ENCODE measurements at places on chromosomes 6 and 20.

- no peak for DNase-seq
These were observed 188.2 kb downstream of the PLCB1 start for GRCh38 chr20:8320306-8320705.

- DNase-seq = no peak
These were observed 9.1 kb upstream of the TJAP1 start for GRCh38 chr6:43468240-43468639.

DNA sequence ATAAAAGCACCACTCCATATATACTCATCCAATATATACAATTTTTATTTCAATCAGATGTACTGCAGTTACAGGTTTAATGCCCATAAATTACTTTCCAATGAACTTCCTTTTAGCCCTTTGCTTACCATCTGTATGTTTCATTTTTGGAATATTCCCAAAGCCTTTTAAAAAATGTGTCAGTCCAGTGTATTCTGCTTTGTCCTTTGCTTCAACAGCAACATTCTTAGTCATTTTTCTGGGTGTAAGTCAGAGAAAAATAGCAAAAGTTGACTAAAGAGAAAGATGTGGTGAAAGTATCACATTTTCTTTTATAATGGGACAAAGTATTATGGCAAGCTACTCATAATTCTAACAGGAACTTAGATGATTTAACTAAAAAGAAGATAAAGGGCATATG, 15.2 kb downstream of the DSE start:
- DNase-seq = no peak

GRCh38 chr20:51360451-51361201, 181.9 kb downstream of the NFATC2 start:
- DNase-seq = no peak

- no peak for DNase-seq
These were observed 152.1 kb downstream of the DTNBP1 start for GRCh38 chr6:15510536-15511247.

- DNase-seq = peak; percentile 5
These were observed 117.5 kb downstream of the DLL1 start for GRCh38 chr6:170173335-170173881.

- no peak for DNase-seq
These were observed 25.1 kb upstream of the TRIM26 start for GRCh38 chr6:30238178-30238795.

- no peak for DNase-seq
These were observed 364.3 kb upstream of the MAN1A1 start for GRCh38 chr6:119713903-119714302.

DNA sequence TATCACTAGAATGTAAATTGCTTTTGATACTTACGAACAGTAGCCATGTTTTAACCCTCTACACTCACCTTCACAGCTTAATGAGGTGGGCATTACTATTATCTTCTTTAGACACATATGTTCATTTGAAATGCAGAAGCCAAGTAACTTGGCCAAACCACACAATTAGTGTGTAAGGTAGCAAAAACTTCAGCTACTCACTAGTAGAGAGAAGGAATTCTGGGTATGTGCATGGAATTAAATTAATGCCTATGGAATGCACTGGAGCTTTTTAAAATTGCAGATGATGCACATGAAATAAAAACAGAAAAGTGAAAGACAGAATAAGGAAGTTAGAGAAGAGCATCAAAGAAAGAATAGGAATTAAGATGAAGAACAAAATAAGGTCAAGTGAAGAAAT, 494.0 kb downstream of the ADGRB3 start:
- DNase-seq = no peak

DNA sequence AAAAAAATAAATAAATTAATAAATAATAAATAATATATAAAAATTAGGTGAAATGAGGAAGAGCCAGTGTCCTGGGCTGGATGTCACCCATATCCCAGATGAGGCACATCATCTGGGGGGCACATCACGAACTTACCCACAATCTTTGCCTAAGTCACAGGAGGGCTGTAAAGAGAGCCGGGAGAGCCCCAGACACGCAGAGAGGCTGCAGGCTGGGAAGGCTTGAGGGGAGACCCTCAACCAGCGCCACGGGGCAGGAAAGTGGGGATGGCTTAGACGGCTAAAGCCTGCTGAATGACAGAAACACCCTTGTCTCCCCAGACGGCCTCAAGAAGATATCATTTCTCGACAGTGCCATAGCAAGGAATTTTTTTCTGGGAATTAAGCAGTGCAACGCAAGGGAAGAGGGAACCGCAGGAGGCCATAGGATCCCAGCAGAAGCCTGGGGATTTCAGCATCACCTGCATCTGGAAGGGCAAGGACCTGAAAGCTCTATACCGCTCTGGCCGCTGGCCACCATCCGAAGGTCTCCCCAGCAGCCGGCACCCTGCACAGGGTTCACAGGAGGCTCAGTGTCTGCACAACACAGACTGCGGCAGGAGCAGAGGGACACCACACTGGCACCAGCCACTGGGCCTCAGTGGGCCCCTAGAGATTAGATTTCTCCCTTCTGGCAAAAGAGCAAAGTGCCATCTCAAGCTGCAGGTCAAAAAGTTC, 22.8 kb upstream of the NXT1 start:
- DNase-seq = no peak

- DNase-seq = no peak
These were observed 30.1 kb downstream of the PREP start for GRCh38 chr6:105372849-105373182.

- no peak for DNase-seq
These were observed 90.9 kb upstream of the MLIP start for GRCh38 chr6:54020334-54020733.

GRCh38 chr6:122122686-122123085, 276.8 kb upstream of the HSF2 start:
- no peak for DNase-seq

GRCh38 chr6:170206851-170207431, 83.9 kb downstream of the DLL1 start:
- DNase-seq = peak; percentile 6

DNA sequence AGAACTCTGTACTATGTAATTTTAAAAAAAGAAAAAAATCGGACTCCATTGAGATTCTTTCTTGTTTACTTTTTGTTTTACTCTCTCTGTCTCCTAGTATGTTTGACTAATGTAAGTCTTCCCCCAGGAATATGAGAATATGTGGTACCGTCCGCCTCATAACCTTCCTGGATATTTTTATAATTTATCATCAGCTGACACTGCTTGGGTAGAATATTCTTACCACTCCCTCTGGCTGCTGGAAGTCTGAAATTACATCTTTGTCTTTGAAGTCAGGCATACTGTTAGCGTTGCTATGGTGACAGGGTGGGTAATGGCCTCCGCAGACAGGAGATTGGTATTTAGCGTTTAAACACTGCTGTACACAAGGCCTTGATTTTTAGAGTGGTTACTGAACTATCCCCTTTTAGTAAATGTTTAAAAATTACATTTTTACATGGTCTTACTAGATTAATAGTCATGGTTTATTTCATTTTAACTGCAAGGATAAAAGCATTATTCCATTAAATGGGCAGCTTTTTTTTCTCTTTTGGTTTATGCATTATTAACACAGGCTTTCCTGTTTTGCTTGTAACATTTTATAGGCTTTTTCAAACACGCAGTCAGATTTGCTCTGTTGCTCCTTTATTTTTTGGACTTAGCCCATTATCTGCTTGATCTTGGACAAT, 176.4 kb downstream of the ARID1B start:
- DNase-seq = peak; percentile 31

DNA sequence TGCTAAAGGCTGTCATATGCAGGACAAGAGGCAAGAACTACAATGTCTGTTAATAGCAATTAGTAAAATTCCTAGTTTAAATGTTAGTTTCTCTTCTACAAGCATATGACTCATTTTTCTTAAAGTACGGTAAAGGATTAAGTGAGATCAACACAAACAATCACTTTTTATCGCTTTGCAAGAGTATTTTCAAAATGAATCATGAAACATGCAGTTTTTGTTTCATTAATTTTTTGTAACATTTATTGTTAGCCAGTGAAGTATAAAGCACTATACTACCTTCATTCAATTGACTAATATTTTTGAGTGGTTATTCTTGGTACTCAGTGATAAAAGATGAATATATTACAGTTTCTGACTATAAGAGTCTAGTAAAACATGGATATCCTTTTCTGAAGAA, 138.6 kb downstream of the AHI1 start:
- no peak for DNase-seq

GRCh38 chr6:34231566-34232336, 4.9 kb upstream of the HMGA1 start:
- no peak for DNase-seq

- no peak for DNase-seq
These were observed 17.1 kb upstream of the TINAG start for GRCh38 chr6:54291146-54291545.

DNA sequence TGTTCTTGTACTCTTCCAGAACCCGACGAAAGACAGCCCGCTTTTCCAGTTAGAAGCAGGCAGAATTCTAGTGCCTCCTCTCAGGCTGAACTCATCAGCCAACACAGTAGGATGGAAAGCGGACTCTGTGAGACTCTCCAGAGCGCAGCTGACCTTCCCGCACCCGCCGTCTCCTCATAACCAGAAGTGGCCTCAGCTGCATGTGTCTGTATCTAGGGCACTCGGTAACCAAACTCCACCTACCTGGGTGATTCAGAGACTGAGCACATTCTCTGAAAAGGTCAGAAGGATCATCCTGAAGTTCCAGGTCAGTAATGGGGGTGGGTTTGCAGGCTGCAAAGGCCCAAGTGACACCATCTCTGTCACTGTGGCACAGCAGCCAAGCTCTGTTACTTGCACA, 66.7 kb upstream of the NFATC2 start:
- no peak for DNase-seq

GRCh38 chr6:30450548-30450908, 38.8 kb upstream of the HLA-E start:
- no peak for DNase-seq

DNA sequence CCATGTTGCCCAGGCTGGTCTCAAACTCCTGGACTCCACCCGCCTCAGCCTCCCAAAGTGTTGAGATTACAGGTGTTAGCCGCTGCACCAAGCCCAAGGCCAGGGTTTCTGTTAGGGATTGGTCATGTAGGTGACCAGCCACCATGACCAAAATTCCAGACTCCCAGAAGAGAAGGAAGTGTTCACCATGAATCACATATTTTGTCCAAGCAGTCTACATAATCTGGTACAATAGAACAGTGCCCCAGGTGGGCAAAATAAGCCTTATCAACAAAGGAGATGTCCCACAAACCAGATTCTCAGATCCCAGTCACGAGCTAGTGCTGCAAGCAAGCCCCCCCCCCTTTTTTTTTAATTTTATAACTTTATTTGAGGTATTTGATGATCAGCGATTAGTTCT, 20.0 kb downstream of the ZNF341 start:
- no peak for DNase-seq

- DNase-seq = no peak
These were observed 198.6 kb upstream of the UST start for GRCh38 chr6:148548065-148548748.

GRCh38 chr6:158322400-158322723, 10.1 kb downstream of the TULP4 start:
- DNase-seq = no peak

Data from mucosa of gallbladder (tissue), 1 donor.